ENCODE measurements at places on chromosomes 1 and 21.
A peak's percentile ranks its signal among the peaks of the same experiment; 100 is the strongest.

- DNase-seq: no peak
Observed at GRCh38 chr1:6523566-6523965, 30.7 kb downstream of the NOL9 start.

- no peak for DNase-seq
Observed at GRCh38 chr1:62732331-62732730, 44.1 kb upstream of the DOCK7 start.

DNA sequence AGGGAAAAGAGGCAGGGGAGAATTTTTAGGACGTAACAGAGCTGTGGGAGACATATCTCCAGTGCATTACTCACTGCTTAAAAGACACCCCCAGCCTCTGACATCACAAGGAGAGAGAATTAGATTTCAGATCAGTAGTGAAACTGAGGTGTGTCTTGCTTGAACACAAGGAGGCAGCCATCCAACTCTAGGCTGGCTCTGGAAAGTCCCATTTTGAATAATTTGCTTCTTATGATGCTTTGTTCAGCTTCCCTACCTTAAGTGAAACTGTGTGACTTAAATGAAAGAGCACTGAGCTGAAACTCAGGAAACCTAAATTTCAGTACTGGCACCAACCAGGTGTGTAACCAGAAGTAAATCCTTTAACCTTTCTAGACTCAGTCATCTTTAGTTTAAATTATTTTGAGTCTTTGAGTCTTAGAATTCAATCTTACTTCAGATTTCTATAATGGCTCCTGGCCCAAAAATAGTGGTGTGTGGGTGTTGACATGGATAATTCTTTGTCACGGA lies 251.6 kb upstream of the SGIP1 start:
- DNase-seq: peak; percentile 37

GRCh38 chr1:245657371-245657770 lies 502.6 kb downstream of the KIF26B start:
- no peak for DNase-seq

DNA sequence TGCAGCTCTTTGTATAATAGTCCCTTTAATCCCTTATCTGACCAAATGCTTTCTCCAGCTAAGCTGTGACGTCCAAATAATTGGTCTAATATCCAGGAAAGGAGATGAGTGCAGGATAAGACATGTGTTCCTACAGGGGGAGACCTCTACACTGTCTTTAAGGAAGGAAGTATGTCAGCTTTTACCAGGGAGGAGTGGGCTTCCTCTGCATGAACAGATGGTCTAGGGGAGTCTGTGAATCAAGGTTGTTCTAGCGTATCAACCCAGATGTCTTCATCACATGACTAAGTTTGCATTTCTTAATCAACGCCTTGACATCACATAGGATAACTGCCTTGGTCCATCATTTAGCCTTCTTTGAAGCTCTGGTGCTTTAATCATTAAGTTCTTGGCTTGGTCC lies 528.2 kb downstream of the MRPL39 start:
- no peak for DNase-seq

DNA sequence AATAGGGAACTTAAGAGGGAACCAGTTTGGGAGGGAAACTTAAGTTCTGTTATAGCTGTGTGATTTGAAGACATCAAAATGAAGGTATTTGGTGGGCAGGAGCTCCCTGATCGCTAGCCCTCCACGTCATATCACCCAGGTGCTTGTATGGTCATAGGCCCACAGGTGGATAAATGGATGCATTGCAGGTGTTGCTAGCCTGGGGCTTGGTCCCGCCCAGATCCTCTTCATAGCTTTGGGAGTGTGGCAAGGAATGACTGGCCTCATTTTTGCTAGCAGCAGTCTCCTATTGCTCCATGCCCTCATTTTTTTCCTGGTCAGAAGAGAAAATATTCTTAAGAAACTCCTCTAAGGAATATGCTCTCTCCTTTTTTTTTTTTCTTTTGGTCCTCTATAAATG lies 11.3 kb downstream of the GNPAT start:
- DNase-seq: no peak

GRCh38 chr1:25817840-25818501 lies 1.8 kb upstream of the MTFR1L start:
- no peak for DNase-seq

DNA sequence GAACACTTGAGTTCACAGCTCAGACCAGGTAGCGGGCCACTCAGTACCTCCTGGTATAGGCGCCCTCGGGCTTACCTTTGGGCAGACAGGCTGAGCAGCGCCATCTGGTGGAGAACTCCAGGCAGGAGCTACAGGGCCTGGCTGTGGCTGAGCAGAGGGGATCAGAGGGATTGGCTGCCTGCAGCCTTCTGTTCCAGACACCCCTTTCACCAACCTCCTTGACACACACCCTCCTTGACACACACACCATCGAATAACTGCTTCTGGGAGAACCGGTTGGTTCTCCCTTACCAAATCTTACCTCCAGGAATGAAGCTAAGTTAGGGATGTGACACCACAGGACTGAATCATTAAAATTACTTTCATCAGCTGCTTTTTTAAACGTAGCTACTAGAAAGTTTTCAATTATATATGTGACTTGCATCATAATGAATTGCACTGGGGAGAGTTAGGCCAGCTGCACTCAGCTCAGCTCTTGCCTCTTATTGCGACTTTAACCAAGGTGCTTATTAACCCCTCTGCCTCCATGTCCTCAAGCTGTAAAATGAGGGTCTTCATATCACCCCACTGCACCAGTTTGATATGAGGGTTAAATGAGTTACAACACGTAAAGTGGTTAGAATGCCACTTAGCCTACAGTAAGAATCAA lies 6.6 kb downstream of the LIN28A start:
- peak; percentile 88 for DNase-seq

GRCh38 chr1:16173447-16174260 lies 17.8 kb upstream of the EPHA2 start:
- DNase-seq: no peak

GRCh38 chr1:98102345-98103030 lies 181.7 kb upstream of the DPYD start:
- no peak for DNase-seq

DNA sequence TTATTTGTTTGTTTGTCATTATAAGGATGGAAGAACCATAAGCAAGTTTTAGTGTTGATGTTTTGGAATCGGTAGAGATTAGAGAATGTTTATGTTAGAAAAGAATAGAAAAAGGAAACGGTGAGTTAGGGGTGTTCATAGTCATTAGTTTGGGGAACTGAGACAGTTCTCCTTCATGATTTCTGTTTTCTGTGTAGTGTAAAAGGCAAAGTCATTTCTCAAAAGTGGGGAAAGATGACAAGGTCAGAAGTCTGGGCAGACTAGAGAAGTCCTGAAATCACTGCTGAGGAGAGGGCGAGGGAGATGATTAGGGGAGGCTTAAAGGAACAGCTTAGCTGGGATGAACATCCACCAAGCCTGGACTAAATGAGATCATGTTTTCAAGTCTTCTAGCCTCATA lies 498.9 kb downstream of the TTLL7 start:
- no peak for DNase-seq

DNA sequence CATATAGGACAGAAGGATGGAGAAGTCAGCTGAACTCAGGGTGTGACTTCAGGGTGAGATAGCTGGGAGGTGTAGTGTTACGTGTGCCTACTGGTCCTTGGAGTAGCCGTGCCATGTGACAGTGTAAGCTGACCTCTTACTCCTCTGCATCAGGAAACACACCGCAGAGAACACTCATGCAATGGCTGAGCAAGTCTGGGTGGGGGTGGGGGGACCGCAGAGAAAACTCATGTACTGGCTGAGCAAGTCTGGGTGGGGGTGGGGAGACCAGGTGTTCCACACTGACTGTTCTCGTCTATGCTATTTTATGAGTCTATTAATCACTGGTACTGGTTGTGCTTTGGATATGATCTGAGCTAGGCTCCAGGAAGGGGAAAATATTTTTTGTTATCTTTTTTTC lies 233.1 kb downstream of the PAPPA2 start:
- DNase-seq: no peak

- no peak for DNase-seq
Observed at GRCh38 chr1:111199881-111200801, at the start of gene DENND2D. Gene DENND2D, minus strand, starts transcription at chr1:111200646. Its CDS starts 187 bp downstream, at chr1:111200459.

DNA sequence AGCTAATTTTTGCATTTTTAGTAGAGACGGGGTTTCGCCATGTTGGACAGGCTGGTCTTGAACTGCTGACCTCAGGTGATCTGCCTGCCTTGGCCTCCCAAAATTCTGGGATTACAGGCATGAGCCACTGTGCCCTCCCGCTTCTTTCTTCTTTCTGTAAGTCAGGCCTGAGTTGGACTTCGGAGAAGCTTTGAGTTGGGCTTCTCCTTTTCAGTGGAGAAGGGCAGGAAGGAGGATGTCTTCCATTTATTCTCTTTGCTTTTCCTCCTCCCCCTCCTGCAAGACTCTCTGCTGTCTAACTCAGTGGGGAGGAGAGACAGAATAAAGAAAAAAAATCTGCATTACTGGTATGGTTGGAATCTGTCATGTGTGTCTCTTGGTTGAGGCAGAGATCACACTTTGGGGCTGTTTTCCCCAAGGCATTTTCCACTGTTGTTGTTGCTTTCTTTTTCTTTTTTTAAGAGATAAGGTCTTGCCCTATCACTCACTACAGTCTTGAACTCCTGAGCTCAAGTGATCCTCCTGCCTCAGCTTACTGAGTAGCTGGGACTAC lies 13.2 kb upstream of the DEGS1 start:
- no peak for DNase-seq

DNA sequence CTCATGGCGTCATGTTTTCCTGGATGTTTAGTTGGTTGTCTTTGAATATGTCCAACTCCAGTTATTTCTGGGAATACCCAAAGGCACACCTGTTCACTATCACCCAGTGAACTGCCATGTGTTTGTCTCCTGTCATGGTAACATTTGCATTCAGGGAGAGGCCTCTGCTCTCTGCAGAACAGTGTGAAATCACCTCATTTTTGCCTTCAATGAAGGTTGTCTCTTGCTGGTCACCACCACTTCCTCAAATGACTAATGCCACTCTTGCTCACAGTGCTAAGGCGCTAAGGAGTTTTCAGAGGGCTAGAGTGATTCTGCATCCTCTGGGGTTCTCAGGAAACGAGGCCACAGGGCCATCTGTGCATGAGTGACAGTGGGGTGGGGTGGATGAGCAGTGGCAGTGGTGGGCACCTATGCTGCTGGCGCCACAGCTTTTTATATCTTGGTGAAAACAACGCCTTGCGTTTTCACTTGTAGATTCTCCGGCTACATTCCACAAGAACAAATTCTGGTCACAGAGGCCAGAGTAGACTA lies 60.0 kb upstream of the ATP5PO start:
- no peak for DNase-seq

GRCh38 chr1:67731322-67731721 lies 46.3 kb downstream of the GADD45A start:
- no peak for DNase-seq

Data from T-helper 17 cell (primary cell).